Cardiac fibroblast (primary cell): ENCODE measurements at places on chromosomes 16 and 17.

DNA sequence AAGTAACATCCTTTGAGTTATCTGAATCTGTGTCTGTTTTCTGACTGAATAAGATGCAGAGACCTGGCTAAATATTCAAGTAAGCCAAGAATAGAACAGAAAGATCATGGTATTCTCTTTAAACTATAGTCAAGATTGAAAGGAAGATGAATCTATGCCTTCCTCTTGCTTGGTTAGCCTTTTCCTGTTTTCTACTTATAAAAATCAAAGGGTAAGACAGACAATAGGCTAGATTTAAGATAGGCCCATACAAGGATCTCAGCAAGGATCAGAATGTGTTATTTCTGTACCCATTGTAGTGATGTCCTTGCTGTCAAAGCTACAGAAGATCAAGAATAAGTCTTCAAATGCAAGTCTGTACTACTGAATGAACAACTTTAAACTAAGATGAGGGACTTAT lies 7.0 kb upstream of the CDR2 start:
- DNase-seq, result no peak

- DNase-seq, result peak; percentile 52
These were observed 1.4 kb downstream of the MSL1 start for GRCh38 chr17:40122999-40123810.

GRCh38 chr16:82895843-82896242 lies 269.1 kb downstream of the CDH13 start:
- no peak for DNase-seq

- DNase-seq, result no peak
These were observed 38.1 kb downstream of the SHCBP1 start for GRCh38 chr16:46583036-46583435.

- peak; percentile 22 for DNase-seq
These were observed 256.2 kb downstream of the FOXL1 start for GRCh38 chr16:86834451-86835035.

DNA sequence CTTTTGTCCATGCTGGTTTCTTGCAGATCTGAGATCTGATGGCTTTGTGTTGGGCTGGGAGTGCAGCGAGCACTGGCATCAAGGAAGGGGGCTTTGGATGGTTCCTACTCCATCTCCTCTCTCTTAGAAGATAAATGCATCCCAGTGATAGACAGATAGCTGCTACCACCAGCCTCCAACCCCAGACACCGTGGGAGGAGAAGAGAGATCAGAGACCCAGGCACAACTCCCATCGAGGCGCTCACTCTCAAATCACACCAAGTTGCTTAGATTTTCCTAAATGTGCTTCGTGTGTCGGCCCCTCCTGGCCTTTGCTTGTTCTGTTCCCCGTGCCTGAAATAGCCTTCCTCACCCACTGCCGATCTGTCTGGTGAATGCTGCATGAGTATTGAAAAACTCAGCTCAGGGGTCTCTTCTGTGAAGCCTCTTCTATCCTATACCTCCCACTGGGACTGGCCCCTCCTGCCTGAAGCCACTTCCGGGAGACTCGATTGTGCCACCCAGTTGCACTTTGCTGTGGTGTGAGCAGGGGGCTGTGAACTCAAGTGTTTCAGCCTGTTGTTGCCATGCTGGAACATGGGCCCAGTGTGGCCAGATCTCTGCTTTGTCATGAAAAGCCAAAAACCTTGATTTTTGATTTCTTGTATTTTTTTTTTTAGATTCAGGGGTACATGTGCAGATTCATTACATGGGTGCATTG lies 242.7 kb downstream of the GSG1L start:
- DNase-seq, result no peak

GRCh38 chr17:63039342-63039741 lies 73.3 kb downstream of the TANC2 start:
- DNase-seq, result no peak

DNA sequence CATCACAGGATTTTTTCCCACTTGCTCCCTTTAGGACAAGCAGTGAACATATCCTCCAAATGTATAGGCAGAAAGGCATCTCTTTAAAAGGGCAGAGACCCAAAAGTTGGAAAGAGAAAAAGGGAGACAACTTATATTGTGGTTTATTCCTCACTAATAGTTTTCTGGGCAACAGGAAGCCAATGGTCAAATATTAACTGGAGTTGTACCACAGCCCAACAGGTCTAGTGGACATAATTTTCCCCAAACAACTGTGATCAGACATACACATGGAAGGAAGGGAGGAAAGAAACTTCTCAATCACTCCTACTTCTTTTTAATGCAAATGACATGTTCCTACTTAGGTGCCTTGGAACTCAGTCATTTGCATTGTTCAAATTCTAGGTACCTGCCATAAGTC lies 78.4 kb downstream of the SOX9 start:
- no peak for DNase-seq

DNA sequence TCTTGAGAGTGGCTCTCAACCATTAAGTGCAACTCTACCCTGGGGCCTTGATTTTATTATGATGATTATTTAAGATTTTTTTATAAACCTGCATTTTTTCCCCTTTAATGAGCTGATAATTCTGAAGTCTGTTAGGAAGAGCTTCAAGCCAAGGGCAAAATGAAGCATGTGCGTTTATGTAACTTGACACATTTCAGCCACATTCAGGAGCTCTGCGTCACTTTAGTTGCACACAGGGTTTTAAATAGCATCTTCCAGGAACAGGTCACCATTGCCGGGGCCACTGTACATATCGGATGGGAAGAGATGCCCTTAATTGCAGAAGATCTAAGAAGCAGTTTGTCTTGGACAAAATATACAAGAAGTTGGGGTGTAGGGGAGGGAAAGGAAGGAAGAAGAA lies 89.6 kb downstream of the BMERB1 start:
- DNase-seq, result no peak

- no peak for DNase-seq
These were observed 6.6 kb downstream of the CAPN15 start for GRCh38 chr16:534135-534534.

GRCh38 chr16:56600398-56600999 lies 7.9 kb upstream of the MT2A start:
- peak; percentile 67 for DNase-seq

DNA sequence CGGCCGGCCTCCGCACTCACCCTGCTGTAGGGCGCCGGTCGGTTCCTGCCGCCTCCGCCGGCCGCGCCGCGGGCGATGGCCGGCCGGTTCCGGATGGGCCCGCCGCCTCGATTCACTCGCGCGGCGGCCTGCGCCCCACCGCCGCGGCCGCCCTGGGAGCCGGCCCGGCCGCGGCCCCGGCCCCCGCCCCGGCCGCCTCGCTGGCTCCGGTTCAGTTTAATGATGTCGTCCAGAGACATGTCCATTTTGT lies 158 bp downstream of the ALYREF start:
- no peak for DNase-seq

- no peak for DNase-seq
These were observed 251 bp upstream of the HSF5 start for GRCh38 chr17:58488428-58488890.

DNA sequence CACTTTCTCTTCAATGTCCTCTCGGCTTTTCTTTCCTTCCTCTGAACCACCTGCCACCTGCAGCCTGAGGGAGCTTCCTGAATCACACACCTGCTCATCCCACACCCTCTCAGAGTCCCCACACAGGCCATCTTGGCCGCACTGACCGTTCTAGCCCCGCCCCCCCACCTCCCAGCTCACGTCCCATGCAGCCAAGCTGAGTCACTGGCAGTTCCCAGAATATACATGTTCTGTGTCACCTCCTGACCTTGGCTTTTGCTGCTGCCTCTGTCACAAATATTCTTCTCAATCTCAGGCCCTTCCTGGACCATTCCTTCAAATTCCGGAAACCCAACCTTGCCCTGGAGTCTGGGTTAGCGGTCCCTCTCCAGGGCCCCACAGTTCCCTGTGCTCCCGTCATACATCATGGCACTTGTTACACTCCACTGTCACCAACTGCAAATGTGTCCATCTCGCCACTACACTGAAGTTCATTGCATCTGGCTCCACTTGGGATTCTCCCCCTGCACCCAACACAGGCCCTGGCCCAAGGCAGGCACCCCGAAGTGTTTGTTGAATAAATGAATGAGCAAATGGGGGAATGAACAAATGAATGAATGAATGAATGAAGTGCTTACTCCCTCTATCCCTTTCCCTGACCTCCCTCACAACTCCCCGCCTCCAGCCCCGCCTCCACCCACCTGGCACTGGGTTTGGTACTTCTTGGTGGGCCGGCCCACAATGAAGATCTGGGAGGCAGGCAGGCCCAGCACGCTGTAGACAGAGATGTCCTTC lies 12.8 kb downstream of the PIMREG start:
- peak; percentile 70 for DNase-seq

DNA sequence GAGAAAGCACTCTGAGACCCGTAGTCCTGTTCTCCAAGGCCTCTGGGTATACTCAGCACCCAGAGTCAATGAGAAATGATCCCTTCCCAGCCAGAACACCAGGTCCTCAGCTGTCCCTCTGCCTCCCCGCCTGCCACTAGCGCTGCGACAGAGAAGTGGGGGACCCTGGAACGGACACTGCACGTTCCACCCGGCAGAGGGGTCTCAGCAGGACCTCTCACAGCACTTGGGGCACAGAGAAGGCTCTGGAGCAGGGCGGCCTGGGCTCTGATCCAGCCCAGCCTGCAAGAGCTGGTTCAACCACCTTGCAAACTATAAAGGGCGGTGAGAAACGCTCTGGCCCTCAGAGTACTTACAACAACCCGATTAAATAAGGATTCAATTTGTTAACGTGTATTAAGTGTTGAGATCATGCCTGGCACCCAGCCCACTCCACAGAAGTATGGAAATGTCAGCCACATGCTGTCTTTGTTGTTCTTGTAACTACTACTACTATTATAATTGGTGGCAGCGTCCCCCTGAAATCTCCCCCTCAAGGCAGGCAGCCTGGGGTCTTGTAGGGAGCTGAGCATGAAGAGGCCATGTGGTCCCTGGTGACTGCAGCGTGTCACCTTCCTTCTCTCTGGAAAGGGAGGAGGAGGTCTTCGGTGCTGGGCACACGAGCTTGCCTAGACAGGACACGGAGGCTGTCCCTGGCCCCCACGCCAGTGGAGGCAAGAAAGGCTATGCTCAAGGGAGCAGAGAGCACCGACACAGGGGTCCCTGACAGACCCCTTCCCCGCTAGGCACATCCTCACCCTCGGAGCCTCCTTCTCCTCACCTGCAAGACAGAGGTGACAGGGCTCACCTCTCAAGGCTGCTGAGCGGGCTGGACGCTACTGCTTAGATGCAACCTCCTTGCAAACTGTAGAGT lies 2.4 kb downstream of the OSGIN1 start:
- peak; percentile 51 for DNase-seq

- peak; percentile 84 for DNase-seq
These were observed 8.3 kb upstream of the ITGA3 start for GRCh38 chr17:50047488-50048126.

DNA sequence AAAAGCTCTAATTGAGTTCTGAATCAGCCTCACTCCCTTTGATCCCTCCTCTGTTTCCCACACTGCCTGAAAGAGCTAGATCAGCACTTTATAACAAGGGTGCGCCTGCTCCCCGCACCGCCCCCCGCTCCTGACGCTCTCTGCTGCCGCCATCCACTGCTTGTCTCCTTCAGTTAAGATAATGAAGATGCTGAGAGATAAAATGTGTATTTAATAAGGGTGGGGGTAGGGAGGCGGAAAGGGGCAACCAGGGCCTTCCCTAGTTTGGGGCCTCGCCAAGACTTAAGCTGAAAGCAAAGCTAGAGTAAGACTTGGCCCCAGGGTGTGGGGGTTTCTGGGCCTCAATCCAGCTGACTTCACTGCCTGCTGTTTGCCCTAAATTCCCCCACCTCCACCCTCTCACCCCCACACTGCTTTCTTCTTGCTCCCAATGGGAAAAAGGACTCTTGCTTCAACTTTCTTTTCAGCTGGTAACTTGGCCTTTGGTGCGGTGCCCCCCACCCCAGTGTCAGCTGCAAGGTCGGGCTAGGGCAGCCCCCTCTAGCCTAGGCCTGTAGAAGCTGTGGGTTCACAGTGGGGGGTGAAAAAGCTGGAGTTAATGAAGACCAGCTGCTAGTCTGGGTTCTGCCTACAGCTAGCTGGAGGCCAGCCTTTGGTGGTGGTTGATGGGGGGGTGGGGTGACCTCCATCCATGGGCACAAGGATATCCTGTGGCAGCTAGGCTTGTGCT lies 1.8 kb upstream of the RARA start:
- peak; percentile 78 for DNase-seq

GRCh38 chr17:27244491-27245223 lies 49.3 kb upstream of the WSB1 start:
- DNase-seq, result peak; percentile 99

GRCh38 chr17:63623786-63624530 lies 1.7 kb downstream of the MAP3K3 start:
- no peak for DNase-seq

DNA sequence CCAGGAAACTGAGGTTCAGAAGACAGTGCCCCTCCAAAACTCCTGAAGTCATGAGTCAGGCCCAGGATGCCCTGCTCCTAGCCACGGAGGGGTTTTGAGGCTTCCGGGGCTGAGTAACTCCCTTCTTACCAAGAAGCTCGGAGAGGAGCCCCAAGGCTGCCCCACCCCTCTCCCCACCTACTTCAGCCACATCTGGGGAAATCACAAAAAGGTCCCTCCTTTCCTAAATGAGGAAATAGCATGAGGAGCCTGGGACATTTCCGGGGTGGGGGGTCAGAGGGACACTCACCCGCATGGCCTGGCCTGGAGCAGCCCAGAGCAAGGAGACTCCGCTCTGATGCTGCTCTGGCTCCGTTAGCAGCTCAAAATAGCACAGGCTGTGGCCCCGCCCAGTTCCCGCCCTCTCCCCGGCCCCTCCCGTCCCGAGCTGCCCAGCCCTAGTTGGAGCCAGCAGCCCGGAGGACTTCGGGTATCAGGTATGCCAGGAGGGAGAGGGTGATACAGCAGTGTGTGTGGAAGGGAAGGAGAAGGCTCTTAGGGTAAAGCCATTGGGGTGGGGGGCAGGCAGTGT lies 40.1 kb downstream of the MYO18A start:
- peak; percentile 68 for DNase-seq

- no peak for DNase-seq
These were observed 11.7 kb upstream of the MAF start for GRCh38 chr16:79612207-79612606.

GRCh38 chr16:11306997-11307638 lies 26.0 kb upstream of the PRM1 start:
- no peak for DNase-seq
